ENCODE measurements at places on chromosomes 5 and 9. TPM values are rescaled to one million over a fixed set of nuclear protein-coding genes. Genes with fewer than 3 reads are reported as not detected.

The GPR21 gene
- 0.14 TPM for polyA plus RNA-seq

The SPINK13 gene
- polyA plus RNA-seq, result not detected

The TMEM250 gene
- 15.2 TPM for polyA plus RNA-seq

The LTC4S gene
- 2.2 TPM for polyA plus RNA-seq

The IFNB1 gene
- polyA plus RNA-seq, result not detected

The SHISAL2B gene
- polyA plus RNA-seq, result 0.43 TPM

The IL4 gene
- not detected for polyA plus RNA-seq

The DNM1 gene
- polyA plus RNA-seq, result 24.3 TPM

The TEK gene
- 17.9 TPM for polyA plus RNA-seq

The NSUN2 gene
- 35.1 TPM for polyA plus RNA-seq

The PLAC8L1 gene
- 0.48 TPM for polyA plus RNA-seq

The SHB gene
- polyA plus RNA-seq, result not detected

The LHX6 gene
- polyA plus RNA-seq, result 5.2 TPM

The PCDHA5 gene
- not detected for polyA plus RNA-seq

The DRD1 gene
- 0.05 TPM for polyA plus RNA-seq

The FREM1 gene
- polyA plus RNA-seq, result 25.3 TPM

The MLLT3 gene
- polyA plus RNA-seq, result 106 TPM

The MACIR gene
- polyA plus RNA-seq, result 13.3 TPM

The NHP2 gene
- polyA plus RNA-seq, result not detected

The SLC46A2 gene
- not detected for polyA plus RNA-seq

The ORM2 gene
- polyA plus RNA-seq, result not detected

The SNCAIP gene
- 9.2 TPM for polyA plus RNA-seq

The ADAMTS13 gene
- 4.8 TPM for polyA plus RNA-seq

The BTNL3 gene
- 7.2 TPM for polyA plus RNA-seq

The CCL28 gene
- polyA plus RNA-seq, result 0.05 TPM

The ELP1 gene
- polyA plus RNA-seq, result 34.4 TPM

The TTC23L gene
- 0.44 TPM for polyA plus RNA-seq

The SLC45A2 gene
- polyA plus RNA-seq, result 0.18 TPM

The SPINK6 gene
- polyA plus RNA-seq, result not detected

The SLC36A2 gene
- 0.26 TPM for polyA plus RNA-seq

The IL11RA gene
- polyA plus RNA-seq, result 124 TPM

The SPARC gene
- polyA plus RNA-seq, result 3,992 TPM

The C5orf52 gene
- not detected for polyA plus RNA-seq

The LPAR1 gene
- polyA plus RNA-seq, result 57.2 TPM

The FOXD4 gene
- polyA plus RNA-seq, result not detected

The FST gene
- polyA plus RNA-seq, result 26.1 TPM

The GDA gene
- 0.37 TPM for polyA plus RNA-seq

The SLC22A4 gene
- 4.0 TPM for polyA plus RNA-seq

The ACTBL2 gene
- not detected for polyA plus RNA-seq

The NOTCH1 gene
- polyA plus RNA-seq, result 47.5 TPM

The COL15A1 gene
- 164 TPM for polyA plus RNA-seq

The PCDHB14 gene
- 6.0 TPM for polyA plus RNA-seq

The WDR38 gene
- not detected for polyA plus RNA-seq

The PCDHGA6 gene
- 3.8 TPM for polyA plus RNA-seq

The INSL6 gene
- polyA plus RNA-seq, result 0.21 TPM
